Uterus (tissue), 4 donors: ENCODE measurements at places on chromosomes 2 and 18. TPM values are rescaled to one million over a fixed set of nuclear protein-coding genes. Genes with fewer than 3 reads are reported as not detected.

GRCh38 chr2:191020742-191021381, 6.9 kb upstream of the STAT1 start:
- peak; percentile 58 for DNase-seq

- no peak for DNase-seq
Measured at GRCh38 chr2:58727981-58728656, 487.0 kb upstream of the FANCL start.

DNA sequence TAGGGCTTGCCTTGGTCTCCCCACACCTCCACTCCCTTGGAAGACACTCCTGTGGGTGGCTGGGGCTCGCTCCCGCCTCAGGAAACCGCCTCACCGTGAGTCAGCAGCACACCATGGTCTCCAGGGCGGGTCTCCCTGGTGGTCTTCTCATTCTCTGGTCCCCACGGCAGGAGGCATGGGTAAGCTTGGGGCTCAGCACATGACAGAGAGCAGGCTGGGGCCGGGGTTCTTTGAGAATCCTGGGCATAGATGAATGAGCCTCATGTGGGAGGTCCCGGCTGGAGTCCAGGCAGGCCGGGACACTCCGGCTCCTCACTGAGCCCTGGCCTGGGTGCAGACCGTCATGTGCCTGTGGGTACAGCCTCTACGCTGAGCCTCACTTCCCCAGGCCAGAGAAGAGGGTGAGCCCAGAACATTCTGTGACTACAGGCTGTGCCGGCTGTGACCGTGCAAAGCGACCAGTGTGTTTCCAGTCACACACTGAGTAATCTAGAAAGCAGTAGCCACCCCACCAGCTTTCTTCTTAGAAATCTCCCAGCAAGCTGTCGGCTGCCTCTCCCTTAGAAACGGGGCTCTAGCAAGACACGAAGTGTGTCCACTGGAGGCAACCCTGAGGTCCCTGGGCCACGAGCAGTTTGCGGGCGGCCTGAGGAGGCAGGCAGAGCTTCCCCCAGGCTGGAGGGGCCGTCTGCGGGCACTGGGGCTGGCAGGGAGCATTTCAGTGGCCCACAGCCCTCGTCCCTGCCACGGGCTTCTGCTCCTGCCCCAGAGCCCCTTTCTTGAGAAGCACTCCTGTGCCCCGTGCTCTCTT, 93.1 kb downstream of the RHOB start:
- no peak for DNase-seq

GRCh38 chr2:4551691-4552474, 848.5 kb downstream of the DCDC2C start:
- DNase-seq = no peak

DNA sequence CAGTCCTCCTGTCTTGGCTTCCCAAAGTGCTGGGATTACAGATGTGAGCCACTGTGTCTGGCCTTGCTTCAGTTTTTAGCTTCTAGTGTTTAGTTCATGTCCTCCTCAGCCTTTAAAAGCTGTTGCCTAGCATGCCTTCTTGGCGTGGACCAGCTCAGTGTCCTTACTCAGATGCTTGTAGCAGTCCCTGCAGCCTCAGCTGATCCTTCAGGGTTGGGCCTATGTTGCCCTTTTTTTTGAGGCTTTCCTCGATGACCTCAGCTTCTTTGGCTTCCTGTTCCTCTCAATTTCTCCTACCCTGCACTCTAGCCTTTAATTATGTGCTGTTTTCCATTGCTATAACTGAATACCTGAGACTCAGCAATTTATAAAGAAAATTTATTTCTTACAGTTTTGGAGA, 57.7 kb downstream of the TANC1 start:
- no peak for DNase-seq

DNA sequence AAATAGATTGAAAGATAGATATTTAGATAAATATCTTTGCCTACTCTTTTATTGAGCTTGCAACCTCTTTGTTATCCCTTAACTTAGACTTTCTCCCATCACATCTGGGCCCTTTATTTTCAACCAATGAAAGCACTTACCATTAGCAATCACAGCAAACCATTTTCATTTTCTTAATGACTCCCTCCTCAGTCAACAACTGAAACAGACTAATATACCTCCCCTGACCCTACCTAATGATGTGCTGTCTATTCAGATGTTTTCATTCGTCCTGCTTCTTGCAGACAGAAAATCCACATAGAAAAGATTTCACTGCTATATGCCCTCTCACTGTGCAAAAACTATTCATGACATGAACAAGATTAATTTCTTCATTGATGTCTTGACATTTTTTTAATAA, 154.4 kb downstream of the VWC2L start:
- DNase-seq = no peak

DNA sequence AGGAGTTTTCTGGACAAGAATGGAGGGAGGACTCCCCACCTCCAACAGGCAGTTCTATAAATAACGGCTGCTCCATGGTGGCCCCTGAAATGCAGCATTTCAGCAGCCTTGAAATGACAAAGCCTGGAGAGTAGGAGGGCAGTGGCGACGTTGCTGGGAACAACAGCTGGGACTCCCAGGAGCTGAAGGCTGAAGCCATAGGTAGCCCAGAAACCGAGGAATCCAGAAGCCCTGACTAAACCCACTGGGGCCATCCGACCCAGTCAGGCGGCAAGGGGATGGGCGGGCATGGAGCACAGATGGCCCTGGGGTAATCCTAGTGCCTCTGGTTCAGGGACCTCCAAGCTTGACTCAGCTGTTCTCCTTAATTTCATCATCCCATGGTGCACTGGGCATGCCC, 9.0 kb downstream of the PRKAG3 start:
- no peak for DNase-seq

DNA sequence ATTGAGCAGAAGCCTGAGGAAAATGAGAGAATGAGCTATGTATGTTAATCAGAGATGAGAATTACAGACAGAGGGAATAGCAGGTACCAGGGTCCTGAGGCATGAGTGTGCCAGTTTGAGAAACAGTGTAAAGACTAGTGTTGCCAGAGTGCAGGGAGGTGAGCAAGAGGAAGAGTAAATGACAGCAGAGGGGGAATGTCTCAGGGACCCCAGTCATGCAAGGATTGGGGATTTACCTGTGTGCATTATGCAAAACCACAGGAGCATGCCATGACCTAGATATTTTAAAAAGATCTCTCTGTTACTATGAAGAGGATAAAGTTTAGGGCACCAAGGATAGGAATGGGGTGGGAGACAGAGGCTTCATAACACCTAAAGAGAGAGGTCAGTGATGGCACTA, 72.1 kb downstream of the TTC32 start:
- DNase-seq = no peak

DNA sequence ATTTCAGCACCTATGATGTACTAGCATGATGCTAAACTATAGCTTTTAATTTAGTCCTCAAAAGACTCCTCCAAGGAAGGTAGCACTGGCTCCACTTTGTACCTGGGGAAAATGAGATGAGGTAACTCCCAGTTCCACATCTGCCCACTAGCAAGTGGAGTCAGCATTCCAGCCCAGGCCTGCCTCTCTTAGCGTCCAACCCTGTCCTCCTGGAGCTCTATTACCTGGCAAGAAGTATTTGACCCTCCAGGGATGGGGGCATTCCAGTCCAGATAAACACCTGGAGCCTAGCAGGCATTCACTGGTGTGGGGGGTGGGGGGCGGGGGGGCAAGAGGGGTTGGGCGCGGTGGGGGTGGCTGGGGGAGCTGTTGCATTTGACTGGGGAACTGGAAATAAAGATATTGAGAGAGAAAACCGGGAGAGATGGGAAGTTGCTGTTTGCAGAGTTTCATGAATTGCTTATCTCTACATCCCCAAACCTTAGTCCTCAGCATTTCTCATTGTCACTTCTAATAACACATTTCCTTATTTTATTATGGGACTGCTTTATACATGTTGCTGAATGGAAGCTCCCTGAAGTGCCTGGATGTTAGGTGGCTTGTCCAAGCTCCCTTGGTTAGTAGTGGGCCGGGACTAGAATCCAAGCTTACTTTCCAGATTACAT, 22.0 kb upstream of the FZD5 start:
- DNase-seq = no peak

DNA sequence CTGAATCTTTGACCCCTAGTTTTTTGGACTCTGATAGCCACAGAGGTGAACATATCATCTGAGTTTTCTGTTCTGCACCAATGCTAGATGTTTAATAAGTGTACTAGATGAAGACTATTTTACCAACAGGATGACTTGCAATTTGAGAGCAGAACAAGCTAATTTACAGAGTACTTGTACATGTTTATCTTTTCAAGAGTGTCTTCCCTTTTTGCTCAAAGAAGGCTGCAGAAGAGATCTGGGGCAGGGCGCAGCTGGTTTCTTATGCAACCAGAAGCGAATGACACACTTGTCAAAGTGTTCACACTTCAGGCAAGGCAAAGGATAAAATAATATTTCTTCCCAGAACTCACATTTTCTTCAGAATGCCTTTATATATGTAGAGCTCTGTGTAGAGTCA, 86.0 kb downstream of the VWA3B start:
- DNase-seq = no peak

DNA sequence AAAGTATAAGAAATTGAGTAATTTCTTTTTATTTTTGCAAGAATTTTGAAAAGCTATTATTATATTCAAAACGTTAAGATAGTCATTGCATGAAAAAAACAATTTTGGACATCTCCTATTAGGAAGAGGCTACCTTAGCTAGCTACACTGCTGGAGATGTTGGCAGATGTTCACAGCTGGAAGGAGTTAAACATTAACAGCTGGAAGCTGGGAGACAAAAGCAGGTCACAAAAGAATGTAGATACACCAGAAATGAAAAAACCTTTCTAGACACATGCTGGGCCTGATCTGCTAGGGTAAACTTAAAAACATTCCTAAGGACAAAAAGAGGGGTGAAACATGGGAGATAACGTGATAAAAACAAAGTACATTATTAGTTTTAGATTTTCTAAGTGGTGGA, 84.4 kb downstream of the SESTD1 start:
- DNase-seq = no peak

DLX2 gene
- not detected for total RNA-seq

SH3BP4 gene
- 18.4 TPM for total RNA-seq

ALPG gene
- not detected for total RNA-seq

PLCD4 gene
- total RNA-seq = not detected

ABHD1 gene
- total RNA-seq = not detected
